ENCODE measurements at places on chromosomes 1 and 21.

- no peak for DNase-seq
Observed at GRCh38 chr1:238955934-238956333, 430.4 kb upstream of the CHRM3 start.

- DNase-seq = no peak
Observed at GRCh38 chr1:193516755-193517388, 330.5 kb upstream of the B3GALT2 start.

- peak; percentile 3 for DNase-seq
Observed at GRCh38 chr1:69246710-69247109, 321.0 kb upstream of the LRRC7 start.

- DNase-seq = no peak
Observed at GRCh38 chr1:50631161-50631560, 207.9 kb upstream of the DMRTA2 start.

DNA sequence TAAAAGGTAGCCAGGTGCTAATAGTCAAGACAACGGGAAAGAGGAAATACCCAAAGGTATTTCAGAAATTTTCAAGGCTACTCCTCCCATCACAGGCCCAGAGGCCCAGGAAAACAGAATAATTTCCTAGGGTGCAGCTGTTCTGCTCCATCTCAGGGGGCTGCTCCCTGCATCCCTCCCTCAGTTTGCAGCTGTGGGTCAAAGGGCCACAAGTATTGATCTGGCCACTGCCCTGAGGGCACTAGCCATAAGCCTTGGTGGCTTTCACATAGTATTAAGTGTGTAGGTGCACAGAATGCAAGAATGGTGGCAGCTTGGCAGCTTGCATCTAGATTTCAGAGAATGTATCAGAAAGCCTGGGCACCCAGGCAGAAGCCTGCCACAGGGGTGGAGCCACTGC, 179.5 kb downstream of the TTLL7 start:
- DNase-seq = no peak

GRCh38 chr1:27967884-27968466, 8.2 kb downstream of the XKR8 start:
- DNase-seq = no peak

- DNase-seq = no peak
Observed at GRCh38 chr1:163820226-163820625, 498.5 kb downstream of the NUF2 start.

- DNase-seq = no peak
Observed at GRCh38 chr1:29651684-29652665, 415.7 kb downstream of the PTPRU start.

DNA sequence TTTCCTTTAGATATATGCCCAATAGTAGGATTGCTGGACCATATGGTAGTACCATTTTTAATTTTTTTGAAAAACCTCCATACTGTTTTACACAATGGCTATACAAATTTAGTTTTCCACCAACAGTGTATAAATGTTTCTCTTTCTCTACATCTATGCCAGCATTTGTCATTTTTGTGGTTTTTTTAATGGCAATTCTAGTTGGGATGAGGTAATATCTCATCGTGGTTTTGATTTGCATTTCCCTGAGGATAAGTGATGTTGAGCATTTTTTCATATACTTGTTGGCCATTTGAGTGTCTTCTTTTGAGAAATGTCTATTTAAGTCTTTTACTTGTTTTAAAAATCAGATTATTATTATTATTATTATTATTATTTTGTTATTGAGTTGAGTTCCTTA, 35.5 kb downstream of the PLA2G4A start:
- no peak for DNase-seq

DNA sequence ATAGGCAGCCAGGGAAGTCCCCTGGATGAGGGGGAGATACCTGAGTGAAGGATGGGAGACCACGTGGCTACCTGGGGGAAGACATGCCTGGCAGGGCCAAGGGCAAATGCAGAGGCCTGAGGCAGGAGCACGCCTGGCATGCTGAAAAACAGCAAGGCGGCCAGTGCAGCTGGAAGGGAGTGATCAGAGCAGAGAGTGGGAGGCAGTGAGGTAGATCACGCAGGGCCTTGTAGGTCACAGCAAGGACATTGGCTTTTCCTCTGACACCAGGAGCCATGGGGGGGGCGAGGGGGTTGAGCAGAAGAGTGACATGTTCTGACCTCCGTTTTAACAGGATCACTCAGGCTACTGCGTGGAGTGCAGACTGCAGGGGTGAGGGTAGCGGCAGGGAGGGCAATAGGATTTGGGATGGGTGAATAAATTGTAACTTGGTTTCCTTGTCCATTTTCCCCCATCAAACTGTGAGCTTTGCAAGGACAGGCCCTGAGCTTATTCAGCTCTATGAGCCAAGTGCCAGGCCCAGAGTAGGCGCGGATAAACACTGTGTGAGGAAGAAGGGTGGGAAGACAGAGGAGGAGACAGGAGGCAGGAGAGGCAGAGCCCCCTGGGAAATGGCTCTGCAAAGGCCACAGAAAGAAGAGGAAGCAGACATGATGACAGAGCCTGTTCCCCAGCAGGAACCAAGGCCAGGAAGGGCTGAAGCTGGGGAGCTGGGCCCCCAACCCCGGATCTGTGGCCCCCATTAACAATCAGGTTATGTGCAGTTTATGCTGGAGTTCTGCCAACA, 16.6 kb downstream of the IFI6 start:
- DNase-seq = no peak

- DNase-seq = no peak
Observed at GRCh38 chr21:37684547-37684946, 231.7 kb downstream of the KCNJ6 start.

DNA sequence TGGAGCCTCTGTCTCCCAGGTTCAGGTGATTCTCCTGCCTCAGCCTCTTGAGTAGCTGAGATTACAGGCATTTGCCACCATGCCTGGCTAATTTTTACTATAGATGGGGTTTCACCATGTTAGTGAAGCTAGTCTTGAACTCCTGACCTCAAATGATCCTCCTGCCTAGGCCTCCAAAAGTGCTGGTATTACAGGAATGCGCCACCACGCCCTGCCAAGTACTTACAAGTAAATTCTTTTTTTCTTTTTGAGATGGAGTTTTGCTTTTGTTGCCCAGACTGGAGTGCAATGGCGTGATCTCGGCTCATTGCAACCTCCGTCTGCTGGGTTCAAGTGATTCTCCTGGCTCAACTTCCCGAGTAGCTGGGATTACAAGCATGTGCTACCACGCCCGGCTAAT, 42.5 kb downstream of the RPRD2 start:
- no peak for DNase-seq

- DNase-seq = no peak
Observed at GRCh38 chr1:67687198-67687545, 2.2 kb downstream of the GADD45A start.

DNA sequence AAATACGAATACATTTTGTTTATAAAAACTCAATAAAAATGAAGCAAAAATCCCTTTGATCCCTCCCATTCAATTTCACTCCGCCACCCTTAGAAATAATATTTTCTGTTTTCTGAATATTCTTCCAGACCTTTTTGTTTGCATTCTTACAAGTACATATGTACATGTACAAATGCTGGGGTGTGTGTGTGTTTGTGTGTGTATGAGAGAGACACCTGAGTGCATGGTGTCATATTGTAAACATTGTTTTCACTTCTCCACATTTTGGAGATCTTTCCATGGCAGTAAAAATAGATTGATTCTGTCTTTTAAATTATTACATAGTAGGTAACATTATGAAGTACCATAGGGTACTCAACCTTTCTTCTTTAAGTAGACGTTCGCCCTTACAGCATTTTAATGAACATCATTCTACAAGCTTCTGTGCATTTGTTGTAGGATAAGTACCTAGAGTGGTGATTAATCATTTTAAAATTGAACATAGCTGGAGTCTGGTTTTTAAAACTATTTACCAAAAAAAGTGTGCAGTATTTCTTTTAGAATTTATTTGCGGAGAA, 1.3 kb upstream of the MPC2 start:
- DNase-seq = no peak

DNA sequence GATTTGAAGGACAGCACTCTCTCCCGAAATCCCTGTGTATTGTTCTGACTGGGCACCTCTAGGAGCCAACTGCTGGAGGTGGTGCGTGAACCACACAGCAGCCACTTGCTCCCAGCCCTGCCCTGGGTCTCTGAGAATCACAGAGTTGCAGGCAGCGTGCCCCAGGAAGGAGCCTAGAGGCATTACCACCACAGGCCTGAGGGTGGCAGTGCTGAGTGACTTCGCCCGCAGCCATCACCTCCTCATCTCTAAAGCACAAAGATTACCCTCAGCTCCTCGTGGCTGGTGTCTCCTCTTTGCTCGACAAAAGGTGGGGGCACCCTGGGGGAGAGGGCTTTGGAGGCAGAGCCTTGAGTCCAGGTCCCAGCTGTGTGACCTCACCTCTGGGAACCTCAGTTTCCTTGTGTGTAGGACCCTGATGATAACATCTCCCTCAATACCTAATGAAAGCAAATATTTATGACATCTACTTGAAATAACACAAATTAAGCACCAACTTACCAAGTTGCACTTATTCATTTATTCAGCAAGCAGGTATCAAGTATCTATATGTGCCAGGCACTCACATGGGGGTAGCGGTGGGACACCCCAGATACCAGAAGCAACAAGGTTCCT, 86.3 kb downstream of the VWA5B1 start:
- DNase-seq = peak; percentile 58

GRCh38 chr1:200895801-200896530, 1.3 kb downstream of the INAVA start:
- DNase-seq = no peak

GRCh38 chr1:154837672-154838171, 32.4 kb downstream of the KCNN3 start:
- DNase-seq = peak; percentile 25

DNA sequence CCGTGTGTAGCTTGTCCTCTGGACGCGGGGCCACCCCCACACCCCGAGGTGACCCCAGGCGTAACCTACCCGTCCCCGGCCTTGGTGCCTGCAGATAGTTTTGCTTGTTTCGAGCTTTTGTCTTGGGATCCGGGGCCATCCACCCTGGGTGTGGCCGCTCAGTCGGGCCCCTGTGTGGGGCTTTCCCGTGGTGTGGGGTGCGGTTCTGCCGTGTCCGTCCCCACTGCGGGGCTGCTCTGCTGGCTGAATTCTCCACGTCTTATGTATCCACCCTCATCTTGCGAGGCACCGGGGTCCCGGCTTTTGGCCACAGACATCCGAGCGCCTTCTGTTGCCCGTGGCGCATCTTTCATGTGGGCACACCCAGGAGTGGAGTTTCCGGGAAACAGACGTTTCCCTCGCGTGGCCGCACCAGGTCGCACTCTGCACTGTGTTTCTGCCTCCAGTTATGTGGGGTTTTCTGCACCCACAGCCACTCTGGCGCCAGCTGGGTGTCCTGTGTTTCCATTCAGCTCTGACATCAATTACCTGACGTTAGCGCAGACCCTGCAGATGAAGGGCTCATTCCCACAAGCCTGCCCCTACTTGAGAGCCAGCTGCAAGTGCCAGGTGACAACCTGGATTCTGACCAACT, 64.9 kb downstream of the PRKCZ start:
- DNase-seq = no peak

GRCh38 chr1:26472320-26472900, at the start of gene HMGN2:
Gene HMGN2, plus strand, starts transcription at chr1:26472440. Its CDS starts 173 bp downstream, at chr1:26472613.
- DNase-seq = peak; percentile 85

Measured in fibroblast of pulmonary artery (primary cell).